Activated T-cell treated with anti-CD3 and anti-CD28 coated beads, Interleukin-2, amount 50 U/mL, for 72 hours (primary cell): ENCODE measurements at places on chromosomes 7 and 10. TPM values are rescaled to one million over a fixed set of nuclear protein-coding genes. Genes with fewer than 3 reads are reported as not detected.

The HOXA1 gene
- total RNA-seq, result 0.69 TPM

The ADK gene
- 60.0 TPM for total RNA-seq

The TWIST1 gene
- total RNA-seq, result 0.48 TPM

The ADAM8 gene
- total RNA-seq, result 218 TPM

The UCMA gene
- total RNA-seq, result not detected

The CNPY1 gene
- not detected for total RNA-seq

The RET gene
- total RNA-seq, result 0.29 TPM

The ZNF316 gene
- 23.5 TPM for total RNA-seq

The ELN gene
- not detected for total RNA-seq

The MINPP1 gene
- 12.4 TPM for total RNA-seq

The ZC3HAV1L gene
- total RNA-seq, result 6.3 TPM

The GNAI1 gene
- total RNA-seq, result 4.0 TPM

The NYAP1 gene
- total RNA-seq, result 0.67 TPM

The AOAH gene
- 18.8 TPM for total RNA-seq

The ARPC1A gene
- total RNA-seq, result 62.3 TPM

The TRIM50 gene
- not detected for total RNA-seq

The TECTB gene
- not detected for total RNA-seq

The PPP1R3A gene
- not detected for total RNA-seq

The MMD2 gene
- total RNA-seq, result not detected

The NKX2-3 gene
- total RNA-seq, result not detected

The HMX2 gene
- 1.1 TPM for total RNA-seq

The COL17A1 gene
- not detected for total RNA-seq

The ADRB1 gene
- total RNA-seq, result not detected

The PCLO gene
- 0.02 TPM for total RNA-seq

The BZW2 gene
- 59.5 TPM for total RNA-seq

The RBP3 gene
- total RNA-seq, result not detected

The ASNS gene
- total RNA-seq, result 383 TPM

The EIF5AL1 gene
- total RNA-seq, result 0.10 TPM

The WDR86 gene
- total RNA-seq, result 1.0 TPM

The GSTK1 gene
- 298 TPM for total RNA-seq

The COL13A1 gene
- total RNA-seq, result not detected

The SRGN gene
- 439 TPM for total RNA-seq

The SPDYE11 gene
- total RNA-seq, result not detected

The CPN1 gene
- not detected for total RNA-seq

The SYT15 gene
- not detected for total RNA-seq
